ENCODE measurements at places on chromosomes 11 and 22. TPM values are rescaled to one million over a fixed set of nuclear protein-coding genes. Genes with fewer than 3 reads are reported as not detected.

Gene TPBGL
- not detected for total RNA-seq

Gene MYOD1
- not detected for total RNA-seq

Gene TSGA10IP
- total RNA-seq = not detected

Gene TBX1
- not detected for total RNA-seq

Gene SBF1
- 77.5 TPM for total RNA-seq

Gene LRRC74B
- not detected for total RNA-seq

Gene HTR3A
- 1.0 TPM for total RNA-seq

Gene ZNF280B
- 1.0 TPM for total RNA-seq

Gene BTG4
- total RNA-seq = not detected

Gene SOX10
- not detected for total RNA-seq

Gene SYCE3
- not detected for total RNA-seq

Gene SMARCB1
- 40.2 TPM for total RNA-seq

Gene NRIP3
- not detected for total RNA-seq

Gene SLC36A4
- 17.8 TPM for total RNA-seq

Gene SNX32
- total RNA-seq = not detected

Gene GNAZ
- total RNA-seq = 0.33 TPM

Gene MAP6
- 2.6 TPM for total RNA-seq

Gene ZP1
- total RNA-seq = not detected

Gene NPAS4
- total RNA-seq = not detected

Gene TSPAN32
- 5.9 TPM for total RNA-seq

Gene CRYBA4
- total RNA-seq = not detected

Gene KRTAP5-3
- not detected for total RNA-seq

Gene VPS11
- total RNA-seq = 17.6 TPM

Gene SLC25A18
- 4.9 TPM for total RNA-seq

Gene MMP7
- total RNA-seq = 105 TPM

Gene MS4A2
- 0.26 TPM for total RNA-seq

Gene OR52W1
- total RNA-seq = not detected

Gene MRGPRE
- not detected for total RNA-seq

Gene PRR33
- total RNA-seq = not detected

Gene BACE1
- total RNA-seq = 47.0 TPM

Gene NRXN2
- total RNA-seq = 4.9 TPM

Gene SEC14L2
- total RNA-seq = 0.33 TPM

Gene CEP126
- total RNA-seq = 4.0 TPM

Gene SYT7
- 12.2 TPM for total RNA-seq

Gene NAV2
- total RNA-seq = 26.4 TPM

Gene CABP4
- total RNA-seq = not detected

Gene PARVA
- 32.0 TPM for total RNA-seq

Gene OR8G5
- total RNA-seq = not detected

Gene CD248
- 86.0 TPM for total RNA-seq

Gene TPCN2
- total RNA-seq = 10.9 TPM

Gene OR51F2
- not detected for total RNA-seq

Gene EED
- total RNA-seq = 14.5 TPM

Gene TYR
- not detected for total RNA-seq

Gene P2RY2
- 2.0 TPM for total RNA-seq

Gene UCP2
- 17.1 TPM for total RNA-seq

Gene MYEOV
- total RNA-seq = 7.0 TPM

Data from body of pancreas (tissue), 4 donors.